ENCODE measurements at places on chromosomes 5 and 9.

GRCh38 chr9:111236332-111236731 is 93.7 kb downstream of the OR2K2 start:
- no peak for DNase-seq

DNA sequence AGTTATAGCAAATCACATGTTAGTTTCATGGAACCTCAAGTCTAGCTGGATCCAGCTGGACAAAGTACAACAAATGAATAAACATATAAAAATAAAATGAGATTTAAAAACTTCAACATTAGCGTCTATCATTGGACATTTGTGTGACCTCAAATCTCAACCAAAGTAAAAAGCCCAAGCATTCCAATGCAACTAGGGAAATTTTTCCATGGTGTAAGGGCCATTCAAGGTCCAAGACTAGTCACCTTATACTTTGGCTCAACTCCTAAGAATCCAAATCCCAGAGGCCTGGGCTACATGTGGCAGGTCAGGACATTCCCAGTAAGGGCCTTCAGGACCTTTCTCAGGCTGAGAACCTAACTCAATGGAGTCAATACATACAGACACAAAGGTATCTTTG is 137.4 kb upstream of the DMAC1 start:
- DNase-seq, result no peak

DNA sequence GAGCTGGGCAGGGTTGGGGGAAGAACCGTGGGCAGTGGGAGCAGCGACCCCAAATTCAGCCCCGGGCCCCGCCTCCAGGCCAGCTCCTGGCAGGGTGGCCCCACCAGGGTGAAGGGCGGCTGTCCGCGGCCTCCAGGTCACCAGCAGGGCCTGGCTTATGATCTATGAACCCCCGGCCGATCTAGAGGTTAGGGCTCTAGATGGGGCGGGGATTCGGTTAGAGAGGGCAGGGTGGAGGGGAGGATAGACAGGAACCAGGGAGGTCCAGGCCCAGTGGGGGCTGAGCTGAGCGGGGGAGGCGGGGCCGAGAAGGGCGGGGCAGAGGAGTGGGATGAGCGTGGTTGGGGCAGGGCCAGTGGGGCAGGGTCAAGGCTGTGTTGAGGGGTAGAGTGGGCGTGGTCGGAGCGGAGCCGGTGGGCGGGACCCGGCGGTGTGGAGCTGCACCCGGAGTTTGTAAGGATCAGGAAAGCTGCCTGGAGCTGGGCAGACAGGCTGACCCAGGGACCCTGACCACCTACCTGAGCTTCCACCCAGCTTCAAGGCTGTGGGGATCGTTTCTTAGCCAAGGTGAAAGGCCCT is 29.3 kb upstream of the OBP2B start:
- peak; percentile 80 for DNase-seq

DNA sequence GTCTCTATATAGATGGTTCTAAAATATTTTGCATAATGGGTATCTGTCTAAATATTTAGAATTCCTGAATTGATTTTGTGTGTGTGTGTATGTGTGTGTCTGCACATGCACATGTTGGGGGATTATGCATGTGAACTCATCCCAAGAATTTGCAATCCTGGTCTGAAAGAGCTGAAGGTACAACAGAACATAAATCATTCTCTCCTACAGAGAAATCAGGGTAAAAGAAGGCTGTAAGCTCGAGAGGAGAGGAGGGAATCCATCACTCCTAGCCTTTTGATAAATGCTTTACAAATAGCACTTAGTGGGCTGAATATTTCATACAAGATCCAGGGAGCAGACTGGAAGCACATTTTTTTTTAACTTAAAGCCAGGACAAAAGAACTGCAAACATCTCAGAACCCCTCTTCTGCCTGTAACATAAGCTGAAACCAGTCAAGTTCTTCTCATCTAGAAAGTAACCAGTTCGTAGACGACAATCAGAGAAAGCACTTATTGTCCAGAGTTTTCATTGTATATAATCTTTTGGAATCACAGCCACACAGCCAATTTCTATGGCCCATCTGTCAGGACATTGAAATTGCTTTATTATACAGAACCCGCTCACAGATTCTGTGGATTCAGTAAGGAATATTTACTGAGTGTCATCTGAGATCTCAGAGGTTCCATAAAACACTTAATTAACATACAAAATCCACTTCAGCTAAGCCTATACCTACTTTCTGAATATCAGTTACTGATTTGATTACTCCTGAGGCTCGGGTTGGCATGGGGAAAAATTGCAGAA is 541.4 kb upstream of the ZNF462 start:
- no peak for DNase-seq

DNA sequence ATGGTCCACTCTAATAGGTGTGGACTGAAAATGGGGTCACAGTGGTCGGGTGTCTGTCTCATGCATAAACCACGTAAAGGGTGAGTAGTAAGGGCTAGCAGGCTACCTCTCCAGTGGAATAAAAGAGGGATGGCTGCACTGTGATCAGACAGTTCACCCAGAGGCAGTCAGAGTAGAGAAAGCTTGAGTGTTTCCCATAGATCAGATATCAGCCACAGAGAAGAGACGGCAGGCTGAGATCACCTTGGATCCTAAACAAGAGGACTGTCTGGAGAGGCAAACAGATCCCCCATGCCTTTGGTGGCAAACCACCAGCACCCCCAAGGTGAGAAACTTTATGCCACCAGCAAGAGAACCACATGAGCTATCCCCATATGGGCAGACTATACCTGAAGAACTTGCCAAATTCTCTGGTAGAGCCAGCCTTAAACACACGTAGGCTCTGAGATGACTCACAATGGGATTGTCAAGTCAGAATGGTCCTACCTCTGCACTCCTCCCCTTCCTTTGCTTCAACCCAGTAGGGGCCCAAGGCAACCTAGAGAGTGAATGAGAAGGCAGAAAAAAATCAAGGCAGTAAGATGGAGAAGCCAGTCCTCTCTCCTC is 205.2 kb upstream of the MAP3K1 start:
- DNase-seq, result no peak

DNA sequence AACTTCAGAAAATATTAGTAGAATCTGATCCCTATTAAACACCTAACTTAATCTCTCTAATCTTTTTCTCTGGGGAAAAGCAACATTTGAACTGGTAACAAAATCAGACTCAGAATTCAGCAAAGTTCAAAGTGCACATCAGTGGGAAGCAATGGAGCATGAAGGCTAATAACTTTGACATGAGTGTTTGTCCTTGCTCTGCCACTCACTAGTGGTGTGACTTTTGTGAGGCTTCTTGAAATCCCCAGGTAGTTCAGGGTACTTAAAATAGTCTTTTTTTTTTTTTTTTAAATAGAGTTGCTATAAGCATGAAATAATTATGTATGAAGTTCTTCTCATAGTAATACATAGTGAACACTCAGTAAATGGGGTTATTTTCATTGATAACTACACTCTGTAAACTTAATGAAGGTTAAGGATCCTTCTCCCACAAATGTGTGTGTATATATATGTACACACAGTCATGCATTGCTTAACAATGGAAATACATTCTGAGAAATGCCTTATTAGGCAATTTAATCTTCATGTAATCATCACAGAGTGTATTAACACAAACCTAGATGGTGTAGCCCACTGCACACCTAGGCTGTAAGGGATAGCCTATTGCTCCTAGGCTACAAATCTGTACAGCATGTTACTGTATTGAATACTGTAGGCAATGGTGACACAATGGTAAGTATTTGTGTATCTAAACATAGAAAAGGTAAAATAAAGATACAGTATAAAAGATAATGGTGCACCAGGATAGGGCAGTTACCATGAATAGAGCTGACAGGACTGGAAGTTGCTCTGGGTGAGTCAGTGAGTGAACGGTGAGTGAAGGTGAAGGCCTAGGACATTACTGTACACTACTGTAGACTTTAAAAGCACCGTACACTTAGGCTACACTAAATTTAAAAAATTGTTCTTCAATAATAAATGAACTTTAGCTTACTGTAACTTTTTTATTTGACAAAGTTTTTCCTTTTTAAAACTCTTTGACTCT is 73.3 kb upstream of the HMHB1 start:
- DNase-seq, result no peak

GRCh38 chr5:142860270-142860669 is 90.1 kb downstream of the ARHGAP26 start:
- peak; percentile 17 for DNase-seq

- DNase-seq, result no peak
Observed at GRCh38 chr9:13432904-13433303, 153.4 kb upstream of the MPDZ start.

DNA sequence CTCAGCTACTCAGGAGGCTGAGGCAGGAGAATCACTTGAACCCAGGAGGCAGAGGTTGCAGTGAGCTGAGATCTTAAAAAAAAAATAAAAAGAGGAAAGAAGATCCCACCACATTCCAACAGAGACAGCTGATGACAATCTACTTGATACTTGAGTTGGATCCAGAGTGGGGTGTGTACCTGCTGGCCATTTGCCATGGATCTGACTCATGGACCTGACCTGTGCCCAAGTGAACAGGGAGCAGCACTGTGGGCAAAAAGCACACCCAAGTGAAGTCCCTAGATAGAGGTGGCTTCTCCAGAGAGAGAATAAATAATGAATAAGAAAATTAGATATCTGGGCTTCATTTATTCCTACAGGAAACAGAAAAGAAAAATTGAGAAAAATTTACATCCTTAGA is 81.2 kb upstream of the MIER3 start:
- no peak for DNase-seq

- no peak for DNase-seq
Observed at GRCh38 chr5:77844623-77845323, 68.6 kb upstream of the TBCA start.

DNA sequence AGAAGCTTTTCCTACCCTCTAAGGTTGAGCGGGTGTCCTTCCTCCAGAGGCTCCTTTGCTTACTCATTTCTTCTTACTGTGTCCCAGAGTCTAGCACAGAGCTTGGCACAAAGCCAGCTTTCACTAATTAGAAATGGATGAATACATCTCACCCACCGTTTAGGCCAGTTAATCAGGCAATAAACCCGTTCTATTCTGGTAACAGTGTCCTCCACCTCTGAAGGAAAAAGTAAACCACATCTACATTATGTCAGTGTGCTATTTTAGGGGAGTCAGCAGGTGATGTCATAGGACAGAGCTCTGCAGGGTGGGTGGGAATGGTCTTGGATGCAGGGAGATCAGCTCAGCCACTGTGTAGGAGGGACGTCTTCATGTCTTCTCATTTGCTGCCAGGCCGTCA is 109.2 kb downstream of the OSTF1 start:
- DNase-seq, result no peak

GRCh38 chr5:89036704-89037489 is 153.9 kb upstream of the MEF2C start:
- DNase-seq, result no peak

- no peak for DNase-seq
Observed at GRCh38 chr5:87266914-87267573, 639 bp upstream of the RASA1 start.

DNA sequence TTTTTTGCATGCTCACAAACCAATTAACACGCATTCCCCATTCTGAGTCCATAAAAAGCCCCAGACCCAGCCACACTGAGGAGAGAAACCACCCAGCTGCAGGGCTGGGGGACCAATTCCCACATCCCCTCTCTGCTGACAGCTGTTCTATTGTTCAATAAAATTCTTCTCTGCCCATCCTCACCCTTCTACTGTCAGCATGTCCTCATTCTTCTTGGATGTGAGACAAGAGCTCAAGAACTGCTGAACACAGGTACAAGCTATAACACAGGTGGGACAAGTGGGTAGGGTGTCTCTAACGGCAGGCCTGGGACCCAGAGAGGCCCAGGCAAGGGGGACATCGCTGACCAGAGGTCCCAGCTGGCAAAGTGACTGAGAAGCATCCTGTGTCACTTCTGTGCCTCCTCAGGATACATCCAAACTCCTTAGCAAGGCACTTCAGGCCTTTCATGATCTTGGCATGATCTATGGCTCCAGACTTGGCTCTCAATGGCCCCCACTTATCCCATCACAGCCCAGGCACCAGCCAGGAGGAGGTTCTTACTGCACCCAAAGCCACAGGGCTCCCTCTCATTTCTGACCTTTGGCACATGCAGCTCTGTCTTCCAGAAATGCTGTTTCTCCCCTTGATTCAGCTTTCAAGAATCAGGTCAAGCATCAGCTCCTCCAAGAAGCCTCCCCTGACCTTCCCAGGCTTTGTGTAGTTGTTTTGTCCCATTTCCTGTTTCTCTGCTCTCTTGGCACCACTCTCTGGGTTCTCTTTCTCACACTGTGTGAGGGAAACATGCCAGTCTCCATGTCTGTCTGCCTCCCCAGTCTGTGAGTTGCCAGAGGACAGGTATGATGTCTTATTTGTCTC is 7.3 kb upstream of the ALDH1B1 start:
- DNase-seq, result no peak

DNA sequence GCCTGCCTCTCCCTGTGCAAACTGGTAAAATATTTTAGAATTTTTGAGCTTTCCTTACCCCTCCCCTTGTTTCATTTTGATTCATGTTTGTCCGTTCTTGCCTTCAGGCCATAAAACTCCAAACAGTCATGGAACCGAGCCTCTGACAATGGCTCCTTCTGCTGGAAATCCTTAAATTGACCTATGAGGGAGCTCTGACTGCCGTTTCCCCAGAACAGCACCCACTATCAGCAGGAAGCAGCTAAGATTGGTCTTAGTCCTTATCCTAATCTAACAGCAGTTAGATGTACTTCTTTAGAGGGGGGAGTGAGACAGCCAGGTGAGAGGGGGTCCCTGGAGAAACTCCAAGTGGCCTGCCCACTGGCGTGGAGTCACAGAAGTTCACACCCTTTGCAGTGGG is 106.7 kb downstream of the FAM174A start:
- DNase-seq, result no peak

DNA sequence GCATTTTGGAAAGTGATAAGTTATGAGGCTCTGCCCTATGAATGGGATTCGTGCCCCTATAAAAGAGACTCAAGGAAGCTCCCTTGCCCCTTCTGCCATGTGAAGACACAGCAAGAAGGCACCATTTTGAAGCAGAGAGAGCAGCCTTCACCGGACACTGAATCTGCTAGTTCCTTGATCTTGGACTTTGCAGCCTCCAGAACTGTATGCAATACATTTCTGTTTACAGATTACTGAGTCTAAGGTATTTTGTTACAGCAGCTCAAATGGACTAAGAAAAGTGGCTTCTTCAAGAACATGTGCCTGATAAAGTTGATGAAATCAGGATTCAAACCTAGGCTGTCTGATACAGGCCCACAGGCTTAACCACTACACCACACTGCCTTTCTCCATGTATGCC is 131.6 kb upstream of the MAP3K1 start:
- DNase-seq, result no peak

- no peak for DNase-seq
Observed at GRCh38 chr9:26975728-26976707, 19.8 kb downstream of the IFT74 start.

DNA sequence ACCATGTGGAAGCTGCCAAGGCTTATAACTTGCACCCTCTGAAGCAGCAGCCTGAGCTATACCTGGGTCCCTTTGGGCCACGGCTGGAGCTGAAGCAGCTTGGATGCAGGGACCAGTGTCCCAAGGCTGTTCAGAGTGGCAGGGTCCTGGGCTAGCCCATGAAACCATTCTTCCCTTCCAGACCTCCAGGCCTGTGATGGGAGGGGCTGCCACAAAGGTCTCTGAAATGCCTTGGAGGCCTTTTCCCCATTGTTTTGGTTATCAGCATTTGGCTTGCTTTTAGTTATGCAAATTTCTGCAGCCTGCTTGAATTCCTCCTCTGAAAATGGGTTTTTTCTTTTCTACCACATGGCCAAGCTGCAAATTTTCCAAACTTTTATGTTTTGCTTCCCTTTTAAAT is 433.7 kb upstream of the ACO1 start:
- DNase-seq, result no peak

GRCh38 chr5:93789173-93790067 is 48.0 kb upstream of the POU5F2 start:
- DNase-seq, result peak; percentile 81

Measured in osteoblast (primary cell).